ENCODE measurements at places on chromosomes 2 and 18. TPM values are rescaled to one million over a fixed set of nuclear protein-coding genes. Genes with fewer than 3 reads are reported as not detected.

The CCDC142 gene
- 67.6 TPM for total RNA-seq

The EML6 gene
- total RNA-seq = 3.9 TPM

The LDLRAD4 gene
- 51.9 TPM for total RNA-seq

The FEV gene
- total RNA-seq = not detected

The IL37 gene
- total RNA-seq = not detected

The CDH19 gene
- not detected for total RNA-seq

The UGT1A10 gene
- total RNA-seq = not detected

The SERPINB3 gene
- total RNA-seq = not detected

The GPAT2 gene
- 3.3 TPM for total RNA-seq

The GPR39 gene
- total RNA-seq = not detected

GRCh38 chr18:77068321-77069312 is 64.0 kb downstream of the MBP start:
- peak; percentile 78 for DNase-seq
- H3K4me3 ChIP-seq = peak overlapping the region; percentile 26
- H3K27me3 ChIP-seq = no peaks in the 10 kb centered on the region
- H3K27ac ChIP-seq = peak overlapping the region; percentile 78
- peaks cover 10% of the 10 kb centered on the region for H3K36me3 ChIP-seq
- H3K4me1 ChIP-seq = peaks cover 99% of the 10 kb centered on the region

DNA sequence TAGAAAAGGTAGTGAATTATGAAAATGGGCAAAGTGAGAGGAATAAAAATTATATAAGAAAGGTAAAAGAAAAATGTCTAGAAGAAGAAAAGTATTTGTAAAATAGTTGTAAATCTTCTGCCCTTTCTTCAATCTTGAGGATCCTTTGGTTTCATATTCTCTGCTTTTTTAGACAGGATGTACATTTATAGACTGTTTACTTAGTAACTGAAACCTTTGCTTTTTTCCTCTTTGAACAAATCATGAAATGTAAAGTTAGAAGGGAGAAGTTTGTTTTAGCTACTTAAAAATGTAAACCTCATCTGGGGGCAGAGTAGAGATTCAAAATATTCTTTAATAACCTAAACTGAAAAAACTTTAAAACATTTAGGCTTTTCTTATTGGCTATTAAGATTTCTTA is 150.4 kb upstream of the ITGA4 start:
- no peaks in the 10 kb centered on the region for H3K36me3 ChIP-seq
- peaks cover 89% of the 10 kb centered on the region for H3K4me1 ChIP-seq
- H3K27me3 ChIP-seq = no peaks in the 10 kb centered on the region
- no peak overlapping the region for H3K4me3 ChIP-seq
- peak; percentile 44 for DNase-seq
- H3K27ac ChIP-seq = peak overlapping the region; percentile 73

GRCh38 chr2:181312515-181312927 is 144.7 kb upstream of the ITGA4 start:
- H3K4me3 ChIP-seq = peak overlapping the region; percentile 27
- peak; percentile 54 for DNase-seq
- H3K27me3 ChIP-seq = no peaks in the 10 kb centered on the region
- H3K4me1 ChIP-seq = peaks cover 75% of the 10 kb centered on the region
- H3K36me3 ChIP-seq = no peaks in the 10 kb centered on the region

- no peaks in the 10 kb centered on the region for H3K4me1 ChIP-seq
- no peak for DNase-seq
- H3K36me3 ChIP-seq = no peaks in the 10 kb centered on the region
- peaks cover 16% of the 10 kb centered on the region for H3K27me3 ChIP-seq
Measured at GRCh38 chr2:234949762-234950434, 1.9 kb upstream of the SH3BP4 start.

GRCh38 chr2:126902152-126902835 is 3.6 kb downstream of the TEX51 start:
- H3K36me3 ChIP-seq = no peaks in the 10 kb centered on the region
- no peaks in the 10 kb centered on the region for H3K27me3 ChIP-seq
- no peak overlapping the region for H3K27ac ChIP-seq

- H3K4me1 ChIP-seq = peaks cover 30% of the 10 kb centered on the region
- no peaks in the 10 kb centered on the region for H3K27me3 ChIP-seq
- no peak overlapping the region for H3K4me3 ChIP-seq
- no peak overlapping the region for H3K27ac ChIP-seq
Measured at GRCh38 chr2:239601880-239602279, 201.1 kb upstream of the HDAC4 start.

DNA sequence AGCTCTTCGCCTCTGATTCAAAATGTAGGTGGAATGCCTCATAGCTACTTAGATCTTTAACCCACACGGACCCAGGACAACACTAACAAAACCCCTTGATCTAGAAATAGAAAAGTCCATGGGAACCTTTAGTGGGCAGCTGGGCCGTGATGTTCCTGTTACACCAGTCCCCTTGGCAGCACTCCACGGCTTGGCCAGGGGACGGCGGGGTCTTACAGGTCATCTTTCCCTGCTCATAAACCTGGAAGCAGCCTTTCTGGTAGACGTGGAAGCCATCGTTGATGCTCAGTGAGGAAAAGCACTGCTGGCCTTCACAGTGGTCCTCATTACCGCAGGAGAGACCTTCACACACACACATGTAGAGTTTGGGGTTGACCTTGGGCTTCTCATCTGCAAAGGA is 95.9 kb downstream of the ACVR1 start:
- peaks cover 20% of the 10 kb centered on the region for H3K4me1 ChIP-seq
- DNase-seq = no peak
- H3K27ac ChIP-seq = no peak overlapping the region
- peaks cover 25% of the 10 kb centered on the region for H3K36me3 ChIP-seq

GRCh38 chr2:233349005-233349998 is 5.0 kb upstream of the DGKD start:
- H3K36me3 ChIP-seq = no peaks in the 10 kb centered on the region
- H3K4me3 ChIP-seq = no peak overlapping the region
- H3K27ac ChIP-seq = no peak overlapping the region
- H3K4me1 ChIP-seq = peaks cover 10% of the 10 kb centered on the region

DNA sequence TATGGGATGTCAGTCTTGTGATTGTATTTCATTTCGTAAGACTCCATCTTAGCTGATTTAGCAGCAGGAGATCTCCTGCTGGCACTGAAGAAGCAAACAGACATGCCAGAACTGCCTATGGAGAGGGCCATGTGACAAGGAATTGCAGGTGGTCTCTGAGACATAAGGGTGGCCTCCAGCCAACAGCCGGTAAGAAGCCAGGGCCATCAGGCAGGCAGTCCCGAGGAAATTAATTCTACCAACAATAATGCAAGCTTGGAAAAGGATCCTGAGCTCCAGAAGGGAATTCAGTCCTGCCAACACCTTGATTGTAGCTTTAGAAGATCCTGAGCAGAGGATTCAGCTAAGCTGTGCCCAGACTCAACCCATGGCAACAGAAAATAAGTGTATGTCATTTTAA is 87.1 kb upstream of the DNAJC10 start:
- H3K4me1 ChIP-seq = no peaks in the 10 kb centered on the region
- no peak overlapping the region for H3K4me3 ChIP-seq
- DNase-seq = no peak
- H3K27me3 ChIP-seq = no peaks in the 10 kb centered on the region
- H3K27ac ChIP-seq = no peak overlapping the region
- no peaks in the 10 kb centered on the region for H3K36me3 ChIP-seq

DNA sequence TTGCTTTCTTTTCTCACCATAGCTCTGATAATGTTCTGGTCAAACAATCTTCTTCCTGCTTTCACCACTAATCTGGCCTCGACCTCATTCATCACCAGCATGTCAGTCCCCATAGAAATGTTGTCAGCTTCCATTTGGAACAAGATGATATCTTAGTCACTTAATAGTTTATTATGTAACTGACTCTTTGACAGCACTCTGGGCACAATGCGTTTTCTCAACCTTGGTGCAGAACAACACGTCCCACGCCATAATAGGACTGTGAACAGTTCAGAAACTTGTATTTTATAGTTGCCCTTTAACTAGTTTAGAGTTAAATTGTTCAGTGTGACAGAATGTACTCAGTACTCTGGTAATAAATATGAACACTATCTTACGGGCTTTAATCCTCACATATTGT is 106.0 kb downstream of the MC4R start:
- no peaks in the 10 kb centered on the region for H3K4me1 ChIP-seq
- H3K36me3 ChIP-seq = no peaks in the 10 kb centered on the region
- no peaks in the 10 kb centered on the region for H3K27me3 ChIP-seq
- DNase-seq = no peak
- no peak overlapping the region for H3K4me3 ChIP-seq
- no peak overlapping the region for H3K27ac ChIP-seq

GRCh38 chr2:186254759-186255158 is 231.3 kb upstream of the ZC3H15 start:
- no peaks in the 10 kb centered on the region for H3K36me3 ChIP-seq
- H3K27ac ChIP-seq = no peak overlapping the region

DNA sequence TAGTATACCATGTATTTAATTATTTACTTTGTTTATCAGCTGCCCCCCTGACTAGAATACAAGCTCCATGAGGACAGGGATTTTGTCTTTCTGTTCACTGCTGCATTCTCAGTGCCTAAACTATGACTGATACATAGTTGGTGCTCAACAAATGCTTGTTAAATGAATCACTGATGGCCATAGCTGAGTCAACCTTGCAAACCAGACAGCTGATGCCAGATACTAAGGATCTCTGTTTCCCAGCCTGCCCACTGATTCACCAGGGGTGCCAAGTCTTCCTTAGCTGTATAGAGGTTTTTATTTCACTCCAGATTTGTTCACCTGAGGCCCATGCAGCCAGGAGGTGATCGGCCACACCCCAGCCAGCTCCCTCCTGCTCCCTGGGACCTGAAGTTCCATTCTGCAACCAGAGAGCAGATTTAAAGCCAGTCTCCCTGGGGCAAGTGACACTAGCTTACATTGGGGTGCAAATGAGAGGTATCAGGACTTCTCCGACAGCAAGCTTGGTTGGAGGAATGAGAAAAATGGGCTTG is 92.2 kb downstream of the C1QL2 start:
- no peaks in the 10 kb centered on the region for H3K27me3 ChIP-seq
- H3K36me3 ChIP-seq = no peaks in the 10 kb centered on the region
- no peak overlapping the region for H3K27ac ChIP-seq
- no peak overlapping the region for H3K4me3 ChIP-seq
- DNase-seq = no peak

GRCh38 chr2:226618875-226619605 is 180.6 kb downstream of the IRS1 start:
- no peaks in the 10 kb centered on the region for H3K27me3 ChIP-seq
- no peak overlapping the region for H3K27ac ChIP-seq
- H3K4me1 ChIP-seq = no peaks in the 10 kb centered on the region
- no peak overlapping the region for H3K4me3 ChIP-seq
- H3K36me3 ChIP-seq = no peaks in the 10 kb centered on the region

GRCh38 chr2:74524005-74524404 is 2.0 kb downstream of the DQX1 start:
- DNase-seq = no peak
- H3K27ac ChIP-seq = no peak overlapping the region
- H3K4me1 ChIP-seq = peaks cover 12% of the 10 kb centered on the region

DNA sequence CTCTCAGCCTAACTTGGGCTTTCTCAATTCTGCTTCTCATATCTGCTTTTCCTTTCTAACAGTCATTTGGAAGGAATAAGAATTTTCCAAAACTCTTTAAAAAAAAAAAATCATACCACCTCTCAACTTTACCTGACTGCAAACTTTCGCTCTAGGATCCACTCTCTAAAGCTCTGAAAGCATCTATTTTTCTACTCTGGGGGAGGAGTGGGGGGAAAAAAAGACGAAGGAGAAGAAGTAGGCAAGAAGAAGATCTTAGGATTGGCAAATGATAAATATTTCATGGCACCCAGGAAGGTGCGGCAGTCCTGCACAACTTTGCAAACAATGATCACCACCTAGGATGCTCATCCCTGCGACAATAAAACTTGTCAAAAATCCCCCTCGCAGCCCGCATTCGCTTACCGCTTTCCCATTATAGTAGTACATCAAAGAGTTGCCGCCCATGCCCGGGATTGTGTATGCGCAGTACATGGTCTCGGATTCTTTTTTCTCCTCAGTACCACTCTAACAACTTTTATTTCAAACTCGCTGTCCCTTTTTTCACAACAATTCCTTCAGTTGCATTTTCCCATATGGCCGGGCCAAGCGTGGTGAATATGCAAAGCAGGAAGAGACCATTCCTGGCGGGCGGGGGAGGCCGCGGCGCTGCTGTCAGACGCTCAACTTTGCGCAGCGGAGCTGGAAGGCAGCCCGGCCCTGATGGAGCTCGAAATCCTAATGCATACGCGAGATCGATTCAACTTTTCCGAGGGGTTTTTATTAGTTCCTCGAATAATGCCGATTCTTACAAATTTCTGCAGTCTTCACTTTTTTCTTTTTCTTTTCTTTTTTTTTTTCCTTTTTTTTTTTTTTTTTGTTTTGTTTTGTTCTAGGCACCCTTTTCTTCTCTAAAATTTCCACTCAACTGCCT is 266.5 kb downstream of the TCF4 start:
- H3K27ac ChIP-seq = no peak overlapping the region
- H3K27me3 ChIP-seq = no peaks in the 10 kb centered on the region
- H3K36me3 ChIP-seq = no peaks in the 10 kb centered on the region
- DNase-seq = no peak
- H3K4me1 ChIP-seq = no peaks in the 10 kb centered on the region

DNA sequence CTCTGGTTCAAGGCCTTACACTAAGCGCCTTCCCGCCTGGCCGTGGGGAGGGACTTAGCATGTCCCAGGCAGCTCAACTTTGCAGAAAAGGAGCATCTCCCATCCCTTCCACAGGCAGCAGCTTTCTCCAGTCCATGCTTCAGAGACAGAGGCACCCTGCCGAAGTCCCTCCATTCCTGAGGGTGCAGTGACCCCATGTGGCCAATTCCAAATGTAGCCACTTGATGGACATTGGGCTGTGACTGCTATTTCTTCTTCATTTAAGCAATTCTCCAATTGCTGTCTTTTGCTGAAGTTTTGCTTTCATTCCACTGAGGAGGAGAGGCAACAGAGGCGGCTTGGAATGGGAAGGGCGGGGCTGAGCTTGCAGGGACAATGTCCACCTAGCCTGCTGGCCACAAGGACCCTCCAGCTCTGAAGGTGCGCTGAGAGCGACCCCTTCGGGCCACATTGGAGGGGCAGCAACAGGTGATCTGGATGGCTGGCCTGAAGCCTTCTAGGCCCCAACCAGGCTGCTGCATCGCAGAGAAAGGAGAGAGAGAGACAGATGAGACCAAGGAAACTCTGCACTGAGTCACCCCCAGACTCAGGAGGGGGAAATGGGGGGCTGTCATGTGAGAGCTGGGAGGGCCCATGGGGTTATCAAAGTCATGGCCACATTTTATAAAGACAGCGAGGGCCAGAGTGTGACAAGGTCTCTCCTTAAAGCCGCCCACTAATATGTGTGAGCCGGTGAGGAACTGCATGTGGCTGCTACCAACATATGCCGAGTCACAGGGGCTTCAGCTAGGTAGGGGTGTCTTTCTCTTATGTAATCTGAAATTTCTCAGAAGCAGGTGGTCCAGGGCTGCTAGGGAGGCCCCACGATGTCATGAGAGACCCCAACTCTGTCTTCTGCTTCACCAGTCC is 61.3 kb downstream of the LONRF2 start:
- no peak overlapping the region for H3K27ac ChIP-seq
- H3K36me3 ChIP-seq = no peaks in the 10 kb centered on the region
- H3K4me3 ChIP-seq = no peak overlapping the region
- H3K4me1 ChIP-seq = no peaks in the 10 kb centered on the region
- no peak for DNase-seq
